ENCODE measurements at places on chromosomes 4 and X. TPM values are rescaled to one million over a fixed set of nuclear protein-coding genes. Genes with fewer than 3 reads are reported as not detected.

Gene FGF5
- 0.86 TPM for total RNA-seq

Gene EFHC2
- total RNA-seq, result 0.07 TPM

Gene SRP72
- 138 TPM for total RNA-seq

Gene HMX1
- not detected for total RNA-seq

Gene STAP1
- total RNA-seq, result not detected

Gene LDB2
- total RNA-seq, result 117 TPM

Gene CD40LG
- total RNA-seq, result not detected

Gene GC
- not detected for total RNA-seq

Gene STPG2
- total RNA-seq, result 0.13 TPM

Gene NEIL3
- total RNA-seq, result 14.1 TPM

Gene CXXC4
- total RNA-seq, result 0.36 TPM

Gene ARSH
- total RNA-seq, result not detected

Gene ZDHHC15
- total RNA-seq, result 0.14 TPM

Gene SPARCL1
- not detected for total RNA-seq

Gene CXCL10
- total RNA-seq, result not detected

Gene FDCSP
- total RNA-seq, result not detected

Gene DGAT2L6
- not detected for total RNA-seq

Measured in thoracic aorta endothelial cell (primary cell).